ENCODE measurements at places on chromosomes 7 and 10. TPM values are rescaled to one million over a fixed set of nuclear protein-coding genes. Genes with fewer than 3 reads are reported as not detected.

LRRD1 gene
- 0.15 TPM for total RNA-seq

SEC23IP gene
- total RNA-seq = 51.0 TPM

HYAL4 gene
- 0.05 TPM for total RNA-seq

DNAH11 gene
- 5.0 TPM for total RNA-seq

FAM25G gene
- not detected for total RNA-seq

SPDYE6 gene
- not detected for total RNA-seq

OR2F2 gene
- total RNA-seq = not detected

PAX2 gene
- not detected for total RNA-seq

UBE2D1 gene
- 6.0 TPM for total RNA-seq

RADIL gene
- not detected for total RNA-seq

EN2 gene
- total RNA-seq = 5.5 TPM
